ENCODE measurements at places on chromosomes 16 and 17.

DNA sequence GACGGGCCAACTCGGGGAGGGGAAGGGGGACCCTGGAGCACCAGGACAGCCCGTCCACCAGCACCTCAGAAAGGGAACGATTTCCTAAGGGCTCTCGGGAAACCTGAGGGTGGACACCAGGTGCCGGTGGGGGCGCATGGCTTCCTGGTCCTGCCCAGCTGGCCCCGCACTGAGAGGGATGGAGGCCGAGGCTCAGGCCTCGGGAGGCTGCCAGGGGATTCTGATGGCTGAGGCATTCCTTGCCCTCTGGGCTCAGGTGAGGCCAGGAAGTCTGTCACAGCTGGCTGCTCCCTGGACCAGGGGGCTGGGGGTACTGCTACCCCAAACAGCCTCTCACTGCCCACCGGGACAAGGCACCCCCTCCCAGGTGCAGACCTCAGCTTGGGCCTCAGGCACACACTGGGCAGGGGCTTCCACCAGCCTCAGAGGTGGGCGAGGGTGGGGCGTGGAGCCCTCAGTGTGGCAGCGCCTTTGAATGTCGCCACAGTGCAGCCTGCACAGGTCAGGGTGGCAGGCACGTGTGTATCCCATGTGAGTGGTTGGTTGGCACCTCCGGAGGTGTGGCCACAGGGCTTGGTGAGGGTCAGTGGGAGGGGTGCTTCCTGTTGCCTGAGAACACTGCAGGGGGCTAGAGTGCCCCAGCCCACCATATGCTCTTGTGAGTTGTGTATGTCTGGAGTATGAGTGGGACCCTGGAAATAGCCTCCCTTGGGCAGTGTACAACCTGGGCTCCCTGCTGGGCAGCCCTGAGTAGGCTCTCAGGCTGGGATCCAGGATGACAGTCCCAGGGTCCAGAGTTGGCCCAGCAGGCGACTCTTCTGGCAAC lies 3.9 kb upstream of the FSCN2 start:
- DNase-seq: no peak

DNA sequence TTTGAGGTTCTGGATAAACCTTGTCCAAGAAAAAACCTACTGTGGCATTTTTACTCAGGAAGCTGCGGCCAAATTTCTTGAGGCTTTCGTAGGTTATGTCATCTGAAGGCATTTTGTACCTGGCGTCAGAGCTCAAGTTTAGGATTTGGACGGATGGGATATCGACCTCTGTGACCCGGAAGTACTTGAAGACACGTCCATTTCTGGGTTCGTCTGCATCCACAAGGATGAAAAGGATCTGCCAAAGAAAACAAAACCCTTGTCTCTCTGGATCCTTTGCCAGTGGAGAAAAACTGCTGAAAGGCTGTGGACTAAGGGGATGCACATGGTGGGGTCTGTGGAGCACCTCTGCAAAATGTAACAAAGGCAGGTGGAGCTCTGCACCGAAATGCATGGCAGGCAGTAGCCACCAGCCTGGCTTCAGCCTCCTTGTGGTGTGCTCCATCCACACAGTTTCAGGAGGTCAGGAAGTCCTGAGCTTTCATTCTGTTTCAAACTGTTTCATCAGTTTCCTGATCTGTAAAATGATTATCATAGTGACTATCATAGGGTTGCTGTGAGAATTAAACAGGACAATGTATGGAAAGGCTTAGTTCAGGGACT lies 17.0 kb upstream of the UMOD start:
- DNase-seq: no peak

GRCh38 chr17:66541461-66542128 lies 239.2 kb downstream of the PRKCA start:
- DNase-seq: peak; percentile 50

GRCh38 chr17:32914181-32914580 lies 13.8 kb upstream of the TMEM98 start:
- DNase-seq: no peak

DNA sequence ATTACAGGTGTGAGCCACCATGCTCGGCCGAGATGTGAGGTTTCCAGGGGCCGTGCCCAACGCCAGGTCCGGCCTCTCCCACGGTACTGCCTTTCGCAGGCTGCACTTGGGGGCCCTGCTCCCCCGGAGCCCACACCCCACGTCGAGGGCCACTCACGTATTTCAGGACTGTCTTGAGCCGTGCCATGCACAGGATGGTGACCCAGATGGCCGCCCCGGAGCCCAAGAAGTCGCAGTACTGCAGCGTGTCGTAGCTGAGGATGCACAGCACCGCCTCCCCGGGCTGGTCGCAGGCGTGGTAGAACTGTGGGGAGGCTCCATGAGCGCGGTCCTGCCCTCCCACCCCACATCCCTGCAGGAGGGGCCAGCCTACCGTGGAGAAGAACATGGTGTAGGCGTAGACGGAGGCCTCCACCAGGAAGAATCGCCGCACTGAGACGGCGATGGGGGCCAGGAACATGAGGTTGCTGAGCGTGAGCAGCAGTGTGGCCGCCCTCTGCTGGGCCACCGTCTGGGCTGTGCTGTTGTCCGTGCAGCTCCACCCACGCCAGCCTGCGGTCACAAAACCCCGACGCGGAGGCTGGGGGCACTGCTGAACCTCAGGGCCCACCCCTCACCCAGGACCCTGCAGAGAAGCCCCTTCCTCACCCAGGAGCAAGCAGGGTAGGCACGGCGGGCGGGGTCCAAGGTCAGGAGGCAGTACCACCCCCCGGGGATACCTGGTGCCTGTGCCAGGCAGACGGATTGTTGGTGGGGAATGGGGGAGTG lies 3.7 kb upstream of the MRPL28 start:
- no peak for DNase-seq

GRCh38 chr16:85369741-85370528 lies 243.2 kb upstream of the GSE1 start:
- no peak for DNase-seq

DNA sequence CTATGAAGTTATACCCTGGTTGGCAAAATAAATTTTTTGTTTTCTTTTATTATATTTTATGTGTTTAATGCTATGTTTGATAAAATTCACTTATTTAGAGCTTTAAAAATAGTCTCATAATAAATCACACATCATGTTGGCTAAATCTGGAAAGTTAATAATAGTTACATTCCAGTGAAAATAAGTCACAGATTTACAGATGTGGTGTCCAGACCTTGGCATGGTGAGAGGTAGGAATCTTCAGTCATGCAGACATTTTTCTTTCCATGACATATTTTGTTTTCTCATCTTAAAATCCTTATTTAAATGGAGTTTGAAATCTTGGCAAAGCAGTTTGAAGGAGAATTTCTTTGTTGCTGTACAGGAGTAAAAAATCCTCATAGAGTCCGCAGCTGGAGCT lies 48.1 kb upstream of the GOSR1 start:
- peak; percentile 81 for DNase-seq

DNA sequence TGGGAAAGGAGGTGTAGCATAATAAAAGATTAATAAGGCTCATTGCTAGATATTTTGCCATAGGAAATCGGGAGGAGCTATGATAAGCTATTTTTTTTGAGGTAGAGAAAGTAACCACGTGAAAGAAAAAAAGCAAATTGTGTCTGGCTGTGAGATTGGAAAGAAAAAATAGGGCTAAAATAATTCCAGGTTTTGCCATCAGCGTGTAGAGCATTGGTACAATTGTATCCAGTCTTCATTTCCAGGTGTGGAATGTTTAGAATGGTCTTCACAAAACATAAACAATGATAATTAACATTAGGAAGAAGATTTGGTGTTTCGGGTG lies 1.1 kb downstream of the TANC2 start:
- DNase-seq: no peak

DNA sequence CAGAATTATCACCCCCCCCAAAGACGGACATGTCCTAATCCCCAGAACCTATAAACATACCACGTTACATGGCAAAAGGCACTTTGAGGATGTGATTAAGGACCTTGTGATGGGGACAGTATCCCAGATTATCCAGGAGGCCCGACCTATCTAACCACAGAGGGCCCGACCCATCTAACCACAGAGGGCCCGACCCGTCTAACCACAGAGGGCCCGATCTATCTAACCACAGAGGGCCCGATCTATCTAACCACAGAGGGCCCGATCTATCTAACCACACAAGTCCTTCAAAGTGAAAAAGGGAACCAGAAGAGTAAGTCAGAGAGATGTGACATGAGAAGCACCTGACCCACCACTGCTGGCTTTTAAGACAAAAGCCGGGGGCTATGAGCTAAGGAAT lies 56.8 kb downstream of the ANKFY1 start:
- DNase-seq: peak; percentile 29

DNA sequence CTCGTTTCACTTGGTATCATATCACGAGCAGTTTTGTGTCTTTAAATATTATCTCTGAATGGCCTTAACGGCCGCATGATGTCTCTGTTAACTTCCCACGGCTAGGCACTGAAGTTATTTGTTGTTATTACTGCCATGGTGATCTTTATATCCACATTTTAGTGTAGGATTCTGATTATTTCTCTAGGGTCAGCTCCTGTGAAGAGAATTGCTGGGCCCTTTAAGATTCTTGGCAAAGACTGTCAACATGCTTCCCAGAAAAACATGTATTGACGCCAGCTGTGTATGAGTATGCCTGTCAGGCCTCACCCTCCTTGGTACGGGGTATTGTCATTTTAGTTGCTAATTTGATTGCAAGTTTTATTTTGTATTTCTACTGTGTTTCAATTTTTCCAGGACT lies 263.5 kb downstream of the SNX29 start:
- peak; percentile 51 for DNase-seq

DNA sequence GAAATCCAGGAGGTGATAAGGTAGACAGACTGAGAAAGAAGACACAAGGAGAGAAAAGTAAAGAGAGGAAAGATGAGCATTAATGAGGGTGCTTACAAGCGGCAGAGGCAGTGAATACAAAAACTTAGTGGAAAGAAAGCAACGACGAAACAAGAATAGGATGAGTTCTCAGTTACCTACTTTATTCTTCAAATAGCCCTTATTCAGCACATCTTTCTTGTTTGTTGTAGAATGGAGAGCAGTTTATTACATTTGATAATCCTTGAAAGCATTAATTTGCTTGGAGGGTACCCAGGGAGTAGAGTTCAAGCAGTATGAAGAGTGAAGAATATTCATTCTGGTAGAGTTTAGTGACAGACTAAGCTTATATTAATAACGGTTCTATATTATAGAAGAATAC lies 22.4 kb downstream of the PAFAH1B1 start:
- DNase-seq: no peak

- no peak for DNase-seq
Observed at GRCh38 chr16:84916850-84917249, 94.5 kb downstream of the ZDHHC7 start.

GRCh38 chr17:51814521-51814920 lies 344.0 kb downstream of the CA10 start:
- DNase-seq: no peak

- no peak for DNase-seq
Observed at GRCh38 chr17:68505951-68506350, 6.3 kb upstream of the PRKAR1A start.

- no peak for DNase-seq
Observed at GRCh38 chr17:39722965-39723848, 7.1 kb downstream of the MIEN1 start.

GRCh38 chr16:66131895-66132294 lies 234.6 kb upstream of the CDH5 start:
- DNase-seq: peak; percentile 68

DNA sequence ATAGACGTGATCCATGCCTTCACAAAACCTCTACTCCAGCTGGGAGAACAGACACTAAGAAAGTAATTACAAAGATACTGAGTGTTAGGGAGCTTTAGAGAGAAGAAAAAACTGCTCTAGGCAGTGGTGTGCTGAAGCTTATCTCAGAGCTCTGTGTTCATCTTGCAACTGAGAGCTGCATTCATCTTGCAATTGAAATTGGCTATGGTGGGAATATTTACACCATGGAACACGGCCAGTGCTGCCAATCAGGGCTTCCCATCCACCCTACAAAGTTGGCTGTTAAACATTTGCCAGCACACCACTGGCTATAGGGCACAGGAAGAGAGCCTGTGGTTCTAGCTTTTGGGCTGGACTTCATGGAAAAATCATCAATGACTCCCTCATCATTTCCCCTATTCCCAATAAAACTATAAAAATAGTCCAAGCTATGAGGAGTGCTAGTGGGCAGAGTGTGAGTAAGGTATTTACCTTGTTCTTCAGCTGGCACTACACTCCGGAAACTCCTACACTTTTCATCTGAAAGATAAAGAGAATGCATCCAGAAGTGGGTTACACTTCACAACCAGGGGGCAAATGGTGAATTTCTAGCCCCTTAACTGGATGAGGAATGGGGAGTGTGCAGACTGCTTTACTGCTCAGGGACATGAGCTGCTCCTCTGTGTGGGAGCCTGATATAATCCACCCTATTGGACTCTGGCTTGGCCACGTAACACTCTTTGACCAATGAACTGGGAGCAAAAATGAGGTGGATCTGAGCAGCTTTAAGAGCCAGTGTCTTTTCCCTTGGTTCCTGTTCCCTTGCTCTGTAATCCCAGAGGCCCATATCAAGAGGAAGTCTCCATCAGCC lies 11.6 kb downstream of the GSG1L2 start:
- no peak for DNase-seq

GRCh38 chr16:50305441-50306061 lies 39.2 kb downstream of the ADCY7 start:
- no peak for DNase-seq

- peak; percentile 79 for DNase-seq
Observed at GRCh38 chr16:30896261-30896888, at the start of gene CTF1. Gene CTF1 (plus strand): TSS chr16:30896614. CDS start chr16:30896644, 30 bp downstream.

GRCh38 chr17:6064868-6065267 lies 5.3 kb upstream of the WSCD1 start:
- DNase-seq: no peak

GRCh38 chr17:78929908-78930775 lies 5.0 kb upstream of the TIMP2 start:
- no peak for DNase-seq

GRCh38 chr17:27633312-27634025 lies 2.5 kb downstream of the LGALS9 start:
- no peak for DNase-seq
